ENCODE measurements at places on chromosomes 5 and 9.

DNA sequence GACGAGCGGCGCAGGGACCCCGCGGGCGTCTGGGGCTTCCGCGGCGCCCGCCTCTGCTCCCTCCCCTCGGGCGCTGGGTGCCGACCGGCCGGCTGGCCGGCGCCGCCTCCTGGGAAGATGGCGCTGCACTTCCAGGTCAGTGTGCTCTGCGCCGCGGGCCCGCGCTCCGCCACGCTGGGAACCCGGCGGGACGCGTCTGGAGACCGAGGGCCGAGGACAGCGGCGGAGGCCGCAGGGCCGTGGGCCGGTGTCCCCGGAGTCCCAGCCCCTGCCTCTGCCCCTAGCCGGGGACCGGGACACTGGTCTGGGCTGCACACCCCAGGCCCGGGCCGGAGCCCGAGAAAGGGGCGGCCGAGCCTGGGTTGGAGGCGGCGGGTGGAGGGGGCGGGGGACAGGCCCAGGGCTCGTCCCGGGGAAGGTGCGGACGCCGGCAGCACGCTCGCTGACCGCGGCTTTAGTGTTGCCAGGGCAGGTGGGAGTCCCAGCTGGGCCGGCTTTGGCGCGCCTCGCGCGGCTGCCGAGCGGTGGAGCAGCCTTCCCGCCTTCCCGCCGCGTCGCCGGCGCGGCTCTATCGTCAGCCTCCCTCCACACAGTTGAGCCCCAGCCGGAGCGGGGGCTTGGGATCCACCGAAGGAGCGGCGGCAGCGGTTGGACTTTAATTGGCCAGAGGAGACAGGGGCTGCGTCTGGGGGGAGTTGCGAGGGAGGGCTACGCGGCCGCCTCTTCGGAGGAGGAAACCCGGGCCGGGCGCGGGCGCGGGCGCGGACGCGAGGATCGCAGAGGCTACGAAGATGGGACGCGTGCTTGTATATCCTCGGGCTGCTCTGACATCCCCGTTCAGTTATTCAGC lies at the start of gene RANBP17:
Gene RANBP17, plus strand, starts transcription at position 102 of the 850 bp plus-strand sequence.
- no peak for DNase-seq

- no peak for DNase-seq
Observed at GRCh38 chr9:133060417-133060841, 1.4 kb upstream of the CEL start.

DNA sequence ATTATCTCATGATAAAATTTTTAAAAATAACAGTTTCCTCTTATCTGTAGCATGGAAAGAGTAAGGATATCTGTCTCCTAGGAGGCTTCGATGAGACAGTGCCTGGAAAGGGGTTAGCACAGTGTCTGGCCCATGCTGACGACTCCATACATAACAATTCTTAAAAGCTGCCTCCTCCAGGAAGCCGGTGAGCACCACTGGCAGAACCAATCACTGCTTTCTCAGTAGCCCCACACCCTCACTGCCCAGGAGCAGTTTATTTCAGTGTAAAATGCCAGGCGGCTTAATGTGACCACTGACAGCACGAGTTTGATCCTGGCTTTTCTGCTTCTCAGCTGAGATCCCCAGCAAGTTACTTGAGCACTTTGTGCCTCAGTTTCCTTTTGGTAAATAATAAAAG lies 1.2 kb upstream of the NIPAL4 start:
- no peak for DNase-seq

DNA sequence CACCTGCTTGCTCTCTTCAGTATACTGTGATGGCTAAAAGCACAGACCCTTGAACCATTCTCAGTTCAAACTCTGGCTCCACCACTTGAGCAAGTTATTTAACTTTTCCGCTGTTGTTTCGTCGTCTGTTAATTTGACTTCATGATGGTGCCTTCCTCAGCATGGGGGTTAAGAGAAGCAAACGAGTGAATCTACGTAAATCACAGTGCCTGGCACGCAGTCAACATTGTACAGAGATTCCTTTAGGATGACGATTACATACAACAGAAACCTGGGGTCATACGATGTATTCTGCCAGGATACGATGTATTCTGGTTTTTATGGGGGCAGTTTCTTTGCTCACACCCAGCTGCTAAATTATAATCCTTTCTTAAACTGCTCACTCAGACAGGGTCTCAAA lies 515.6 kb downstream of the CCDC171 start:
- no peak for DNase-seq

- DNase-seq, result no peak
Observed at GRCh38 chr5:143192191-143192900, 211.1 kb downstream of the NR3C1 start.

DNA sequence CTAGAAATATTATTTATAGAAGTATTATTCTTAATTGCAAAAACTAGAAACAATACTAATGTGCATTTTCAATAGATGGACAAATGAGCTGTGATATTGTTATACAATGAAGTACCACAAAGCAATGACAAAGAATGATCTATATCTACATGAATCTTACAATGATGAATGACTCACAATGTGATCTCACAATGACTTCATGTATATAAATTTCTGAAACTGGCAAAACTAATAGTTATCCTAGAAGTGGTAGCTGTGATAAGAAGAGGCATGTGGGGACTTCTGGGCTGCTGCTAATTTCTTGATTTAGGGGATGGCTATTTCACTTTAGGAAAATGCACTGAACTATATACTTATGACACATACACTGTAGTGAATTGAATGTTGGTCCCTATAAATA lies 396.0 kb upstream of the ZNF608 start:
- DNase-seq, result no peak

- DNase-seq, result no peak
Observed at GRCh38 chr5:107068782-107069181, 602.0 kb downstream of the EFNA5 start.

- DNase-seq, result no peak
Observed at GRCh38 chr5:170757182-170757601, 26.3 kb upstream of the GABRP start.

- peak; percentile 73 for DNase-seq
Observed at GRCh38 chr5:92353107-92354030, 970.3 kb upstream of the ARRDC3 start.

DNA sequence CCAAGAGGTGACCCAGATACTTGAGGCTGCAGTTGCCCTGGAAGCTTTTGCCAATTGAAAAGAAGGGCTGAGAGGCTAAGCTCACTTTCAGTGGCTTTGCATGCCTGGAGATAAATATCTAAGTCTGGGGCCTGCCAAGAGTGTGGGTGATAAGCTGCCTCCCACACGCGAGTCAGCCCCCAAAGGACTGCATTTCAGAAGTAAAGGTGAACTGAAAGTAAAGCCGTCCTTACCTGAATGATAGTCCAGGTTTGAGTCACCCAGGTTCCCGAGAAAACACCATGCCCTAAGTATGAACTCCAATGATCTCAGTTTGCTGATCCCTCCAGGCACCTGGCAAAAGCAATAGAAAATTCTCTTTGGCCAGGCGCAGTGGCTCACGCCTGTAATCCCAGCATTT lies 22.5 kb upstream of the N4BP3 start:
- DNase-seq, result no peak

DNA sequence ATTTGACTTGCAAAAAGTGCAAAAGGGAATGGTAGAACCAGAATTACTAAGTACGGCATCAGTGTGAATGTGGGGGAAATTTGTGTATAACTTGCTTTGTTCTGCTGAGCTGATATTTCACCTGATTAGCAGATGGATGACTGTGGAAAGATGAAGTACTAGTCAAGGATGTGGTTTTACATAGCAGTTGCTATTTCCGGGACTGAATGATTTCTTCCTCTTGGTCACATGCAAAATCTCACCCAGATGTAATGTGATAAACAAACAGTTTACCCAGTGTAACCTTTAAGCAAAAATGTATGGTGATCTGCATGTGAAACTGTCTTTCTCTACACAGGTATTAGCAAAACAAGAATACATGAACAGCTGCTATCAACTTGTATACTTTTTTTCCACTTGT lies 46.1 kb downstream of the DCP2 start:
- no peak for DNase-seq

DNA sequence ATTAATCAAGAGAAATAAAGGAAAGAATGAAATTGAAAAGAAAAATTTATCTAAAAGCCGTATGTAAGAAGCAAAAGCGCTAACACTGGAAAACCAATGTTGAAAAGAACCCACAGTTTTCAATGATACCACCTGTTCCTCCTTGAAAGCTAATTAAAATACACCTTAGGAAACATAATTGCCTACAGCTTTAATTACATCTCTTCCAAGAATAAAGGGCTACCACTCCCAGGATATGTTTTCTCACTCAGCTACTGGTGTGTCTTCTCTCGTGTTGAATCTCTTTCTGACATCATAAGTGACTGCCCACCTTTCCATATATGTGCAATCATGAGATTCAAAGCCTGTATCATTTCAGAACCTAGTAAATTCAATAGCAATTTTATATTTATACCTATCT lies 880.6 kb upstream of the DMAC1 start:
- DNase-seq, result no peak

- no peak for DNase-seq
Observed at GRCh38 chr9:129291041-129291501, 113.0 kb upstream of the IER5L start.

DNA sequence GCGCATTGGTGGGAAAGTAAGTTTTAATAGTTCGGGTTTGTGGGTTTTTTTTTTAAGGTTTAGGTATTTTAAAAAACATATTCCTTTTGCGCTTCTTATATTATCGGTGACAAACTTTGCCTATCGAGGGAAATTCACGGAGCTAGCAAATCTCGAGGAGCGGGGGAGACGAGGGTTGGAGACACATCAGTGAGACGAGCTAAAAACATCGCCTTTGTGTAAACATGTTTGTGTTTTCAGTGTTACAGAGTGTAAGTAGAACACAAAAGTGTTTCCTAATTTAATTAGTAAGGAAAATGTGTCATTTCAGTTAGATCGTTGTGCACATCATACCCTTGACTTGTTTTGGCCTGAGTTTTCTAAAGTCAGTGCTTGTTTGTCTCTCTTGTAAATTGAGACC lies 945 bp downstream of the BTF3 start:
- no peak for DNase-seq

DNA sequence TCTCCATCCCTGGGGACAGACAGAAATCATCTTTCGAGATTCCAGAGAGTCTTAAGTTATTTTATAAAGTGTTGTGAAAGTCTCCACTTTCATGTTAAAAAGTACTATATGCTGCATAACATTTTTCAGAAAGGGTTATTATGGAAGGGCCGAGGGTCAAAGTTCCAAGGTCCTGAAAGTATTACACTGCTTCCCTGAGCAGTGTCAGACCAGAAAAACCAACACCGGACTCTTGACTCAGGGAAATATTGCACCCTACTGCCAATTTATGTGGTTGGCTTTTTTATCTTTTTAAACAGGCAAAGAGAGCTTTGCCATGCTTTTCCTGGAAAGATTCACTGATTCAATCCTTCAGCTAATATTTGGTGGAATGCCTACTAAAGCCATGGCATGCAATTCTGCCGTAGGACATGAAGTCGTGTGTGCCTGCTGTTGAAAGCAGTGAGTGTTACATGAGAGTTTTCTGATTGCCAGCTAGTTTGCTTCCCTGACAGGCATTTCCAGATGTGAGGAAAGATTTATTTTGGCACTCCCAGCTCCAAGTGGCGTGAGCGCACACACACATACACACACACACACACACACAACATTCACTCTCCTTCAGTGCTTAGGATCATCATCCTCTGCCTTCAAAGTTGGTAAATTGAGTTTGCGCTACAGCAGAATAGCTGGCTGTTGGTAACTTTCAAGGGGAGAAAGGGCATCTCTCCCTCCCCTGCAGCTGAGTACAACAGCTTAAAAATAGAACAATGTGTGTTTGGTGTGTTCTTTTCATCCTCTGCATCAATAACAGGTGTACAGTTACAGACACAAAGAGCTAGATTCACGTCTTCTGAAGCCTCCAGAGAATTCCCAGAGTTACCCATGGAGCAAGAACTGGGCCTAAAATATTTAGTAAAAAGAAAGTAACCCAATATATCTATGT lies 45.6 kb downstream of the SLC1A3 start:
- no peak for DNase-seq

- DNase-seq, result no peak
Observed at GRCh38 chr5:96316017-96316416, 117.0 kb downstream of the PCSK1 start.

Data from BJ (cell line).